ENCODE measurements at places on chromosomes 11 and 22.

GRCh38 chr11:6648501-6648900 lies 7.1 kb downstream of the DCHS1 start:
- no peak for DNase-seq

GRCh38 chr11:110000031-110000502 lies 93.1 kb upstream of the ZC3H12C start:
- no peak for DNase-seq

GRCh38 chr11:124934862-124935547 lies 842 bp downstream of the HEPACAM start:
- no peak for DNase-seq

DNA sequence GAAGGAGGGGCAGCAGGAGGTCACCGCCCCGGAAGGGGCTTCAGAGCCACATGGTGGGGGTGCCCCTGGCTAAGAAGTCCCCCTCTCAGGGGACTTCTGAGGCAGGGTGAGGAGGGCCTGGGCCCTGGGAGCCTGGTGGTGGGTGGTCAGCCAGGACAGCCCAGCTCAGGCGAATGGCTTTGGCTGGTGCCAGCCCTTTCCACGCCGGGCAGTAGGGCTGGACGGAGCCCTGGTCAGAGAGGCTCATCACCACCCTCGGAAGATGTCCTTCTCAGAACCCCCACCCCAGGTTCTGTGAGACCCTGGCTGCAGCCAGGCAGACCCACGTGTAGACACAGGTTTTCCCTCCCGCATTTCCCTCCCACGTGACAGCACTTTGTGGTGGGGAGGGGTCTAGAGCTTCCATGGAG lies 35.9 kb downstream of the OSBPL5 start:
- no peak for DNase-seq

- no peak for DNase-seq
These were observed 43.5 kb downstream of the SIK2 start for GRCh38 chr11:111645657-111646316.

- DNase-seq: peak; percentile 16
These were observed 517 bp downstream of the HIRA start for GRCh38 chr22:19430890-19431541.
